Daoy (cell line): ENCODE measurements at places on chromosomes 12 and 14.

DNA sequence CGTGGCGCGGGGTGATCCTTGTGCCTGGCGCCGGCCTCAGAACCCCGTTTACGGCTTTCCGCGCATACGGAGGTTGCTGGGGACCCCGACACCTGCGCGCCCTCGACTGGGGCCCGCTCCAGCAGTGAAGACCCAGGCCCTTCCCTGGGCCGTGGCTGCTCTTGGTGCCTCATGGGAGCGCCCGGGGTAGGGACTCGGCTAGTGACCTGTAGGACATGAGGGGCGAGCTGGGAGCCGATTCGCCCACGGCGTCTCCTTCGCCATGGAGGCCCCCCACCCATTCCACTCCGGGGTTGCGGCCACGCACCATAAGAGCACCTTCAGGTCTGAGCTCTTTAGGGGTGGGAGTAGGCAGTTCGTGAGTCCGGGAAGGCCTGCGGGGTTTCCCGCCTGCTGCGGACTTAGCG lies 14.2 kb upstream of the PAX9 start:
- DNase-seq, result no peak

GRCh38 chr12:69243099-69244084 lies 4.0 kb downstream of the CPSF6 start:
- no peak for DNase-seq

- DNase-seq, result no peak
Observed at GRCh38 chr14:59460378-59460777, 4.8 kb downstream of the GPR135 start.

DNA sequence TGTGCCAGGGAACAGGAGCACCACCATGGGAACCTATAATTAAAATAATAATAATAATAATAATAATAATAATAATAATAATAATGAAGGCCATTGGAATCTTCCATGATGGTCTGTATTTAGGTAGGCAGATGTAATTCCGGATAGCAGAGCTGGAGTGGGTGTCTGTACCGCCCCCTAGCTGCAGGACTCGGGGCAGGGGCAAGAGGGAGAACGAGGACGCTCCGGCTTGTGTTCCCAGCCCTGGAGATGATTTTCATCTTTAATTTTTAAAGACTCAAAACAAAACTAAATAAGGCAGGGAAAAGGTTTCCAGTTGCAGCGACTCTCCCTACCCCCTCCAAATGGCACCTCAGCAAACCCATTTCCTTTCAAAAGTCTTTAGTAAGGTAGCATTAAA lies 501.1 kb downstream of the VRK1 start:
- peak; percentile 66 for DNase-seq

GRCh38 chr12:111766608-111767361 lies at the start of gene ALDH2:
ALDH2 (plus strand) TSS chr12:111766933; CDS start chr12:111766983, 50 bp downstream.
- peak; percentile 79 for DNase-seq

GRCh38 chr14:100620255-100621100 lies 33.3 kb upstream of the BEGAIN start:
- DNase-seq, result no peak

GRCh38 chr14:61438036-61438435 lies 116.7 kb downstream of the PRKCH start:
- no peak for DNase-seq

GRCh38 chr12:102629262-102629888 lies 149.0 kb upstream of the IGF1 start:
- no peak for DNase-seq

DNA sequence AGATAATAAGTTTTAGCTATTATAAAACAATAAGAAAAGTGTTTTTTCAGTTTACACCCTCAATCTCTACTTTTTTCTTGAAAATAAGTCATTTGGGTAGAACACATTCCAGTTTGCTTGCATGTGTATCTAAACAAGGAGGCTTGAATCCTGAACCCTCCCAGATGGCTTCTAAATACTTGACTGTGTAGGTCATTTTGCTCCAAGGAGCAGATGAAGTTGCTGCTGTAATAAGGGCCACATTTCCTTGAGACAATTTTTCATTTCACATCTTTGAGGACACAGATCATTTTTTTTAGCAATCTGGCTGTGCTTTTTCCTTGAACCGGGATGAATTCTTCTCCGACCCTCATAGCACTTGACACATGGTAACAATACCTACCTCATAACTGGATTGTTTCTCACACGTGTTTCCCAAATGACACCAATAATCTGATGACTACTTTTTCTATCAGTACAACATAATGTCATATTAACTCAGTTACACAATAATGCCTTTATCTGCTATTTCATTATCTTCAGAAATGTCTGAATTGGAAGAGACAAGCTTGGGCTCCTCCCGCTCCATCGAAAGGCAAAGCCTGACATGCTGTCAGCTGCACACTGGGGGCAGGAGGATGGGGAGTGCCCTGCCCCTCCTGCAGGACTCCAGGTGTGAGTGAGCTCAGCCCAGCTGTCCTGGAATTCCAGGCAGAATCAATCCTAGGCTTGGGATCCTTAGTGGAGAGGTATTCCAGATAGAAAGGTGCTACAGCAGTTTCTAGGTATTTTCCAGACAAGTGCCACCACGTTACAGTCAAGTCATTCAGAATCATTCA lies 30.9 kb downstream of the GPHB5 start:
- no peak for DNase-seq

- peak; percentile 39 for DNase-seq
Observed at GRCh38 chr12:28253161-28253641, 62.9 kb downstream of the CCDC91 start.
